CD4-positive, alpha-beta T cell treated with Interleukin-17A for 1 hour (primary cell): ENCODE measurements at places on chromosomes 5 and 9.

GRCh38 chr5:61534481-61535267 is 202.6 kb downstream of the ZSWIM6 start:
- peak; percentile 17 for DNase-seq

DNA sequence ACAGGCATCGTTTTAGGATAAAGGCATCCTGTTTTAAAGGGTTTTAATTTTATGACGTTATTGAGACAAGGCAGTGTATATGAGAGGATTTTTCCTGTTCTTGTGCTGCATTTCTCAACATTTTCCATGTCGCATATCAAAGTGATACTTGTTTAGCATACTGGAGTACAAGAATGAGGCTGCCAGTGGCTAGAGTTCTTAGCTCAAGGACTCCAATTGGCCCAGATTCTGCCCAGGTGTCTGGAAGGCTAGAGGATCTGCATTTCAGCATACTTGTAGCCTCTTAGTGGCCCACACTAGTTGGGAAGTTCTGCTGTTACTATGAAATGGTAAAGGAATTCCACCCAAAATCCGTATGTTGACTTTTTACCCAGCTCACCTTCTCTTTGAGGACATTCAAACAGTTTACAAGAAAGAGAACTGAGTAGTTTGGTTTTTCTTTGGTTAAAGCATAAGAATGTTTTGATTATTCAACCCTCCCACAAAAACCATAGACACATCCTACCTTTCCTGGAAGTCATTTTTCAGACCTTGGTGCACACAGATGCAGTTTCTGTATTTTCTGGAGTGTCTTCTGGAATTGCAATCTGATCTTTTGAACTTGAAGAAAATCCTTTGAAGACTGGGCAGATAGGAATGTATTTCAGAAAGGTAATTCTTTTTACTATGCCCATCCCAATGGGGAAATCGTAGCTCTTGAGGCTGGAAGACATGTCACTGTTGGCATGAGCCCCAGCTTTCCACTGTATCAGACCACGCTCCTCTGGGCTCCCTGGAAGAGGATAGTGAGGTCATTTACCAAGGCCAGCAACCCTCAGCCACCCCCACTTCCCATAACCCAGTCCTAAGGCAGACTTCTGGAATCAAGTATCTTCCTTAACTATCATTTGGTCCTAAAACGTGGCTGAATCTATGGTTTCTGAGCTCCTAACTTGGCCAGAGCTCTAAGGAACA is 11.3 kb downstream of the SLC23A1 start:
- no peak for DNase-seq

DNA sequence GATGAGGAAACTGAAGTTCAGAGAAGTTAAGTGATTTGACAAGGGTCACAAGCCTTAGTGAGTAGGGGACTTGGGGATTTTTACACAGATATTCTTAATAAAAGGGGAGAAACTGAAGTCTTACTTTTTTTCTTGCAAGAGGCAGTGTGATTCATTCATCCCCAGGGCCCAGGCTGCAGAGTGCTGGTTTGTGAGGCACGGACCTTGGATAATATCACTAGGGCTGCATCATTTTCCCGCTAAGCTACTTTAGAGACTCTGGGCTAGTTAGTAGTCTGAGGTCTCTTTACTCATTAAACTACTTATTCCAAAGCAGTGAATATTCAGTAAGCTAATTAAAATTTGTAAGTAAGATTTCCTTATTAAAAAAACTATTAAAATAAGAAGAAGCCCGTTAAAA is 195.0 kb downstream of the PBX3 start:
- no peak for DNase-seq

- no peak for DNase-seq
Observed at GRCh38 chr5:178325679-178326373, 93.2 kb upstream of the PHYKPL start.

GRCh38 chr5:41929035-41929434 is 4.0 kb downstream of the FBXO4 start:
- DNase-seq, result no peak

GRCh38 chr5:9538504-9538903 is 7.4 kb downstream of the SEMA5A start:
- peak; percentile 10 for DNase-seq

DNA sequence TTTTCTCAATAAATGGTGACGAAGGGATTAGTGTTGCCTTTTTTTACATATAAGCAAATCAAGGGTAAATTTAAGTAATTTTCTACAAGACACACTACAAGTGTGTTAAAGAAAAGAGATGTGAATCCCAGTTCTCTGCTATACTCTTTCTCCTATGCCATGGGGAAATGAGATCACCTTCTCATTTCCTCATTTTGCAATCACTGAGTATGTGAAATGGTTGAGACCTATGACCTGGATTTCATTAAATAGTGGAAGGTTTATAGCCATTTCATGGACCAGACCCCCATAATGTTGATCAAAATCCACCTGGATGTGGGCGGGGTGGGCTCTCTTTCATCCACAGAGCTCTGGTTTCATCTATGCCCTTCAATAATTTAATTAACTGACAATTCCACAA is 66.9 kb upstream of the SLIT3 start:
- no peak for DNase-seq

DNA sequence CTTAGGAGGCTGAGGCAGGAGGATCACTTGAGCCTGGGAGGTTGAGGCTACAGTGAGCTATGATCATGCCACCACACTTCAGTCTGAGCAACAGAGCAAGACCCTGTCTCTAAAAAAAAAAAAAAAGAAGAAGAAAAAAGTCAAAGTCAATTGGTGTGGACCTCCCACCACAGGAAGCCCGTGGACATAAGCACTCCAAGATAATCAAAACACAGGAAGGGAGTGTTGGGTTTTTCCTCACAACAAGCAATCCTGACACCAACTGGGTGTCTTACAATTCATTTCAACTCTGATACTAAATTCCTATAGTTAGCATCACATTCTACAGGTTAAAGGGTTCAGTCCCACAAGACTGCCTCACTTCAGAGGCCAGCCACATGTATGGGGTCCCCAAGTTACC is 70.7 kb downstream of the PDE6A start:
- DNase-seq, result no peak

DNA sequence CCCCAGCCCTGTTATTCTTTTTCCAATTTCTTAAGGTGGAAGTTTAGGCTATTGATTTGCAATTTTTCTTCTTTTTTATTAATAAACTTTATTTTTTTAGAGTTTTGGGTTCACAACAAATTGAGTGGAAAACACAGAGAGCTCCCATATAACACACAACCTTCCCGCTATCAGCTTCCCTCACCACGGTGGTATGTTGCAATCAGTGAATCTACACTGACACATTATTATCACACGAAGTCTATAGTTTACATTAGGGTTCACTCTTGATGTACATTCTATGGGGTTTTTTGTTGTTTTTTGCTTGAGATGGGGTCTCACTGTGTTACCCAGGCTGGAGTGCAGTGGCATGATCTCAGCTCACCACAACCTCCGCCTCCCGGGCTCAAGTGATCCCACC is 4.8 kb upstream of the NFX1 start:
- DNase-seq, result no peak

DNA sequence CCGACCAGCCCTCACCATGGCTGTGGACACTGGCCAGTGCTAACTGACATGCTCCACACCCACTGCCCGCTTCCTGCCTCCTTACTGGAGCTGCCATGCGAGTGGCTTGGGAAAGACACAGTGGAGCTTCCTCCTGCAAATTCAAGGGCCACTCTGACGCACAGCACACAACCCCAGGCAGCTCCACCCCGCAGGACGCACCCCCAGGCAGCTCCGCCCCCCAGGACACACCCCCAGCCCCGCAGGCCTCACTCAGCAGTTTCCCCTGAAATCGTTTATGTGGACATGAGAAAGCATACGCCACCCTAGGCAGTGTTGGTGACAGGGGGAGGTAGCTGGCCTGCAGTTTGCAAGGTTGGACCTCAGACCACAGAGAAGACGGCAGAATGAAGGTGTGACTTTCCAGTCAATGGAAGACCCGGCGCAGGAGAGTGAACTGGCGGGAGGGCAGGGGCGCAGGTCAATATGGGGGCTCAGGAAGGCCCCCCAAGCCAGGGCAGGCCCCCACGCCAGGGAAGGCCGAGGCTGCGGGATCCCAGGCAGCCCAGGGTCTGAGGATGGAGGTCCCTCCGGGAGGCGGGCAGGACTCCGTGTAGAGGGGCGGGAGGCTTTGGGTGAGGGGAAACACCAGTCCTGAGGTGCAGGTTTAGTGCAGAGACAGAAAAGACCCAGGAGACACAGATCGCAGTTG is 21.6 kb downstream of the LPCAT1 start:
- DNase-seq, result peak; percentile 42

DNA sequence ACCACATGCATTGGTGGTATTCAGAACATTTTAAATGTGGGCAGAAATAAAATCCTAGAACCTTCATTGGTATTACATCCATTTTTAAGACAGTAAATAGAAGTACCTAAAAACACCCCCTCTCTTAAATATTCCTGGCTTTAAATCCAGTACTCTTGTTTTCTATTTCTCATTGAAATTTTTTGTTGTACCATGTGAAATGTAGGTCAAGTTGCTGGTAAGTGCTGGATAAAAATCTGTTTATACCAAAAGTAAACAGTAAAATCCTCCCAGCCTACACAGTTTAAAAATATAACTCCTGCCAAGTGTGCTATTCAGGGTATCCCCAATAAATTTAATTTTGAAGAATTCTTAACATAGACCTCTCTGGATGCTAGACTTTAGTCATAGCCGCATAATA is 75.0 kb upstream of the FST start:
- no peak for DNase-seq

- DNase-seq, result no peak
Observed at GRCh38 chr5:93220431-93220830, 360.6 kb downstream of the NR2F1-AS1 start.

DNA sequence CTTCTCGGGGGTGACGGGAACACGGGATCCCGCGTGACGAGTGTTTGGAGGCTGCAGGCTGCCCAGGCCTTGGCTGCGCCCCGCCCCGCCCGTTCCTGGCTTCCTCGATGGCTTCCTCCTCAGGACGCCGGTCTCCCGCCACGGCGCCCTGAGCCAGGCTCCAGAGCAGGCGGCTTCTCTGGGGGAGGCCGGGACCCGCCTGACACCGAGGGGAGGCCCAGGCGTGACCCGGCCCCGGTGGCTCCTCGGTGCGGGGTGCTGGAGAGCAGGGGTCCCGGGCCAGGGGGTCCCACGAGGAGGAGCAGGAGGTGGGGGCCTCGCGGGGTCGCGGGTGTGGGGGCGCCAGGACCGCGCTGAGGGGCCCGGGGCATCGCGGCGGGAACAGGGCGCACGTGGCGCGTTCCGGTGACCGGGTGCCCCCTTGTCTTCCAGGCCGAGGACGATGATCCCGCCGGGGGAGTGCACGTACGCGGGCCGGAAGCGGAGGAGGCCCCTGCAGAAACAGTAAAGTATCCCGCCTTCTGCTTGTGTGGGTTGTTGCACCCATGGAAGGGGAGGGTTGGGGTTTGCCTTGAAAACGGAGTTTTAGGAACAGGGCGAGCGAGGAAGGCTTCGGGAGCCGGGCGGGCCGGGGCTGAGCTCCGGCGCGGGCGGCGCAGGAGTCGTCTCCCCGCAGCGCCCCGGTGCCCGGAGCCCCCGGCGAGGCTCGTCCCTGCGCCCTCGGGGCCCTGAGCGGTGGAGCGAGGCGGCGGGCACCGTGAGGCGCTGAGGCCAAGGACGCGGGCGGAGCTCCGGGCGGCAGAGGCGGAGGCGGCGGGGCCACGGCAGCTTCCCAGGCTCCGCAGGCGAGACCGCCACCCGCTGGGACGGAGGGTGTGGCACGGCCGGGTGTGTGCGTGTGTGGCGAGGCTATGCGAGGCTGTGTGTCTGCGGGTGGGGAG is 22.2 kb downstream of the AHRR start:
- peak; percentile 35 for DNase-seq

- no peak for DNase-seq
Observed at GRCh38 chr5:164301708-164302107, 796.3 kb downstream of the MAT2B start.

DNA sequence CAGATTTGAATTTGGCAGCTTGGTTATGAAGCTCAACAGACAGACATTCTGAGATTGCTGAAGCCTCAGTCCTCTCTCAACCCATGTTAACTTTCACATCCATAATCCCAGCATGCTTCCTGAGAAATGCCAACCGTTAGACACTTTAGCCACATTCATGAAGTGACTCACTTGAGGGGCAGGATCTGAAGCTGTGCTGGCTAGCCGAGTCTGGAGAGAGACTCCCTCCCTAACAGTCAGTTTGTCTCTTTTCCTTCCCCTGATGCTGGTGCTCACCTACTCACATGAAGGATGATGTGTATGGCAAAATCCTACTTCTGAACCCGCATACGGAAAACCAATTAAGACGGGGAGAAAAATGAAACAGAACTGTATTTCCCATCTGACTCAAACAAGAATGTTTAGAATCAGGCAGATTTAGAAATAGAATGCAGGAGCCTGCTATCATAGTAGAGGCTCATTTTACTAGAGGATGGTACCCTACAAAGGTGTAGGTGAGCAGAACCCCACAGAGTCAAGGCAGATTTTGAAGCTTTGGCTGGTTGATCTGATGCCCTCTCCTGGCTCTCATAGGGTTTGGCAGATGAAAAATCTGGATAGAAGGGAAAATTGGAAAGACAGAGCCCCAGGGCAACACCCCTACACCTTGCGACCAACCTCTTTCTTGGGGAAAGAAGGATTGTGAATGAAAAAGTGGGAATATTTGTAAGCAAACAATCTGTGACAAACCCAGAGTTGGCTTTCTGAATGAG is 150.9 kb upstream of the LHFPL2 start:
- no peak for DNase-seq

DNA sequence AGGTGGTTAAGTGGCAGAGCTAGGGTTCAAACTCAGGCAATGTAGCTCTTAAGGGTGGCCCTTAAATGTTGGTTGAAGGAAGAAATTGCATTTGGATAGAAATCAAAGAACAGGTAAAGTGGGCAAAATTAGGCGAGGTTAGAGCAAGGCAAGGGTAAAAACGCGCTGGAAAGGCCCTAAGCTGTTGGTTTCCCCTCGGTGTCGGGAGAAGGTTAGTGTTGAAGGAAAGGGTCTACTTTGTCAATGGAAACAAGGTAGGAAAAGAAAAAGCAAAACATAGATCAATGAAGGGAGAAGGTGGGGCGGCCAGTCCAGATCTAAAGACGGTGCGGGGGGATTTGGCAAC is 431 bp downstream of the FASTKD3 start:
- DNase-seq, result no peak

DNA sequence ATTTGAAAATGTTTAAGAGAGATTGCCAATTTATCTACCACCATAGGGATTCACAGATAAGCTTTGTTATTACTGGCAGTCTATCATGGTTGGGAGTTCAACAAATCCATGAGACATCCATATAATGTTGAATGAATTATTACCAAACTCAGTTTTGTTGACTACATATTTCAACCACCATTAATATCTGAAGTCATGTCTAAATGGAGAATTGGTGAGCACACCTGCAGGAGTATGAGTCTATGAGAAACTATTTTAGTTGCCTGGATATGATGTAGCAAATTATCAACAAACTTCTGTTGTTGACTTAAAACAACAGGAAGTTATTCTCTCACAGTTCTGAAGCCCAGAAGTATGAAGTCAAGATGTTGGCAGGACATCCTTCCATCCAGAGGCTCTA is 126.8 kb upstream of the FBXL7 start:
- no peak for DNase-seq

- DNase-seq, result no peak
Observed at GRCh38 chr5:100800562-100800961, 102.5 kb downstream of the ST8SIA4 start.

GRCh38 chr9:121844098-121844497 is 192.7 kb downstream of the DAB2IP start:
- DNase-seq, result no peak
